ENCODE measurements at places on chromosomes 5 and 9.

DNA sequence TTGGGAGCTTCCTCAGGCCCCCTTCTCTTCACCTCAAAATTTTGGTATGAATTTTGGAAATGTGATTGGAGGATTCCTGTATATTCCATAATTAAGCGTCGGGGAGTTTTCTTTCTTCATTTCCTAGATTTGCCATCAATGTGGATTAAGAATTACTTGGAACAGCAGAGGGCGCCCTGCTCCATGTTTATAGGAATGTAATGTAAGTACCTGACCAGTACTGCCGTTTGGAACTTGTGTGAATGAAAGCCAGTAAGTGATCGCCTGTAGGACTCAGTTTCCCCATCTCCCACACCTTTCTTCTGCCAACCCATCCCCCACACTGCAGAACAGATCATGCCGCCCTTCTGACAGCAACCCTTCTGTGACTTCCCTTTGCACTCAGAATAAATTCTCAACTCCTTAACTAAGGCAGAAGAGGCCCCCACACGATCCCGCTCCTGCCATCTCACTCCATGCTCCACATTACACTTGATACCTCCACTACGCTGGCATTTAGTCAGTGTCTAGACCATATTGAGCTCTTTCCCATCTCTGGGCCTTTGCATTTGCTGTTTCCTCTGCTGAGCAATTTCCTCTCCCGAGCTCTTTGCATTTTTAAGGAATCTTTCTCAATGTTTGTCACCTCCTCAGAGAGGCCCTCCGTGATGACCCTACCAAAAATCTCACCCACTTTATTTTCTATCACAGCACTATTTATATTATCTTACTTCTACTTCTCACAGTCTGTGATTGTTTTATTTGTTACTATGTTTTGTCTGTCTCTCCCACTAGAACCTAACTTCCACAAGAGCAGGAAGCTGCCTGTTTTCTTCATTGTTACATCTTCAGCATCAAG lies 79.5 kb upstream of the HTR4 start:
- DNase-seq = peak; percentile 51

GRCh38 chr5:179126506-179126991 lies 66.4 kb downstream of the ZNF354C start:
- no peak for DNase-seq

GRCh38 chr5:150763023-150763769 lies 4.4 kb upstream of the DCTN4 start:
- peak; percentile 67 for DNase-seq

DNA sequence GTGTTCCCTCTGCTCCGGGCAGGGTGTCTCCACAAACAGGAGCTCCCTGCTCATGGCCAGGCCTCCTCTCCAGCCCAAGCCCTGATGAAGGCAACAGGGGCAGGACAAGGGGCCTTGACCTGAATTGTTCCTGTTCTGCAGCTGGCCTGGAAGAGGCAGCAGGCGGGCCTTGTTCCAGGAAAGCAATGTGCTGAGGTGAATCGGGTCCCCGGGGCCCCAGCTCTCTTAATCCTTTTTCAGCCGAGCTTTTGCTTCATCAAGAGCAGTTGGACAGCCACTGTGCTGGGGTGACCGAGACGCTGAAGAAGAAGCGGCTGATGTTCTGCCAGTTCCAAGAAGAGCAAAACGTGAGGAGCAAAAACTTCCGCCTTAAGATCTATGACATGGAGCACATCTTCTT lies 41.4 kb downstream of the CCDC180 start:
- DNase-seq = no peak

- DNase-seq = peak; percentile 46
These were observed at the start of gene CCDC112 for GRCh38 chr5:115296124-115297022. Gene CCDC112 (minus strand): TSS chr5:115296654. CDS start chr5:115296543, 111 bp downstream.

GRCh38 chr5:174798551-174798951 lies 74.2 kb downstream of the MSX2 start:
- no peak for DNase-seq

DNA sequence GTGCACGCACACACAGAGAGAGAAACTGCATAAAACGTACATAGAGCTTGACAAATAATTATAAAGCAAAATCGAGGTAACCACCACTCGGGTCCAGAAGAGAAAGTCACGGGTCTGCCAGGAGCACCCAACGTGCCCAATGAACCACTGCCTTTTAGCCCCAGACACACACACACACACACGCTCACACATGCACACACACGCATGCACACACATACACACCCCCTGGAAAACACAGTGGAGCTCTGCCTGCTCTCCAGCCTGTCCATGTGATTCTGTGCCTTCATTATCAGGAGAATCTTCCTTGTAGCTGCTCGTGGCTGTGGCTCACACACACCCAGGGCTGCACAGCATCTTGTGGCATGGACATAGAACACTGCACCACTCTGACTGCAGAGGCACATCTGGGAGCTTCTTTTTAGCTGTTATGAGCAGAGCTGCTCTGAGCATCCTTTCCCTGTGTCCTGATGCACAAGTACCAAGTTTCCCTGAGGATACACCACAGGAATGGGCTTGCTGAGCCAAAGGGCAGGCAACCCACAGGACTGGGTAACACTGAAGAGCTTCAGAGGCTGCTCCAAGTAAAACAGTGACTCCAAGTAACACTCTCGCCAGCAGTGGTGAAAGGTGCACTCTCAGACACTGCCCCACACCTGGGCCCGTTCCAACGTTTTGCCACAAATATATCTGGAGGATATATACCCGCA lies 58.9 kb downstream of the CAMSAP1 start:
- no peak for DNase-seq

- DNase-seq = peak; percentile 40
These were observed 483 bp downstream of the C9orf85 start for GRCh38 chr9:71911908-71912335.

- no peak for DNase-seq
These were observed 199.6 kb downstream of the ERCC6L2 start for GRCh38 chr9:96075111-96075510.

DNA sequence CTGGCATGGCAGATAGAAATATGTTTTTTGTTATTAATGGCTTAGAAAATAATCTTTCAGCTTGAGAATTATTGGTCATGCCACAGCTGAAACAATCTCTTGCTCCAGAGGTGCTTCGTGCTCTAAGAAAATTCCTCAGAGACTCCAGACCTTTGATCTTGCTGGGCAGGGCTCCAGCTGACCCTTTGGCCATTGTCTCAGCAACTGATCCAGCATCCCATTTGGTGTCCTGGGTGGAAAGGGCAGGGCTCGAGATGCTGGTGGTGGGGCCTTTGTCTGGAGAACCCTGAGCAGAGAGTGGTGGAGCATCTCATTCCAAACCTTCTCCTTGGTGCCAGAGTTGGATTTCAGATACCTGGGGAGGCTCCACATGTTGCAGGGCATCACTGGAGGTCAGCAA lies 43.2 kb upstream of the PIK3R1 start:
- DNase-seq = no peak

DNA sequence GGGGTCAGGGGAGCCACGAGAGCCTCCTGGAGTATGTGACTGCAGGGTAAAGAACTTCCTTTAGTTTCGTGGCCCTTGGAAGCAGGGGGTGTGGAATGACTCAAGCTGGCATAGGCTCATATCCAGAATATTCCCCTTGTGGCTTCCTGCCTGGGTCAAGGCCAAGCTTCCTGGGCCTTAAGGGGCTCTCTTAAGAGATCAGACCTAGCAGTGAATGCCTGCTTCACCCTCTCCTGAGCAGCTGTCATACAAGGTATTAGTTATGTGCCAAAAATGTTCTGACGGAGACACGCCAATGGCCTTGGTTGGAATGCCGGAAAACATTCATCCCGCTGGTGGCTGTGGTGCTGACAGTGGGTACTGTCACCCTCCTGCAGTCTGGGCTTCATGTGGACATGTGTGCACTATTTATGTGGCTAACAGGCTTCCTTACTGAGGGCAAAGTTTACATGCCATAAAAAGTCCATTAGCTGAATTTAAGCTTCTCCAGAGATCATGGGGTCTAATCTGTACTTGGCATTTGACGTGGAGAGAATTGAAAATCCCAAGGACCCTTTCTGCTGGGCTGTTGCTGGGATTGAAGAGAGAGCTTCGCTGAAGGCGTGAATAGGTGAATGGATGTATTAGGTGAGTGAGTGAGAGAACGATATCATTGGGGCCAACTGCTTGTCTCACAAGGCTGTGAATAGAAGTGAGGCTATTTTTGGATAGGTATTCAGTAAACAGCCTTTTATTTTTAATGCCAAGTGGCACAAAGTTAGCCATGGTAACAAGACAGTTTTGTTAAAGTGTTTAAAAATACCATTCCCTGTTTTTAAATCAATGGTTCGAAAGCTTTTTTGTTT lies 156.8 kb downstream of the MACROH2A1 start:
- no peak for DNase-seq

DNA sequence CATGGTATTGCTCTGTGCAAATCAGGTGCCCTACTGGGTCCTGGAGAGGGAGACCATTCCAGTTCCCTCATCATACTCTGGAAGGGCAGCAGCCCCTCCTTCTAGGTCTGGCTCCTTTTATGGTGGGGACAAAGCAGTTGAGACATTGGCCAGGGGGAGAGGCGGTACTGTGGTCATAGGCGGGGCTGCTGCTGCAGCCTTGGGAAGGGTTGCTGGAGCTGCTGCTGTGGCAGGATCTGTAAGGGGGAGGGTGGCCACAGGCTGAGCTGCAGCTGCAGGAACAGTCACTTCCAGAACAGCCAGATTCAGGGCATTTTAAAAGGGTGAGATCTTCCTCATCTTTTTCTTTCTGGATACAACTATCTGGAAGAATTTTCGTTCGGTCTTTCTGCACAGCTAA lies 233.0 kb upstream of the SGCD start:
- DNase-seq = no peak

- DNase-seq = no peak
These were observed 198.9 kb upstream of the WWC1 start for GRCh38 chr5:168092209-168093185.
